RWPE2 (cell line): ENCODE measurements at places on chromosomes 1 and 21.

DNA sequence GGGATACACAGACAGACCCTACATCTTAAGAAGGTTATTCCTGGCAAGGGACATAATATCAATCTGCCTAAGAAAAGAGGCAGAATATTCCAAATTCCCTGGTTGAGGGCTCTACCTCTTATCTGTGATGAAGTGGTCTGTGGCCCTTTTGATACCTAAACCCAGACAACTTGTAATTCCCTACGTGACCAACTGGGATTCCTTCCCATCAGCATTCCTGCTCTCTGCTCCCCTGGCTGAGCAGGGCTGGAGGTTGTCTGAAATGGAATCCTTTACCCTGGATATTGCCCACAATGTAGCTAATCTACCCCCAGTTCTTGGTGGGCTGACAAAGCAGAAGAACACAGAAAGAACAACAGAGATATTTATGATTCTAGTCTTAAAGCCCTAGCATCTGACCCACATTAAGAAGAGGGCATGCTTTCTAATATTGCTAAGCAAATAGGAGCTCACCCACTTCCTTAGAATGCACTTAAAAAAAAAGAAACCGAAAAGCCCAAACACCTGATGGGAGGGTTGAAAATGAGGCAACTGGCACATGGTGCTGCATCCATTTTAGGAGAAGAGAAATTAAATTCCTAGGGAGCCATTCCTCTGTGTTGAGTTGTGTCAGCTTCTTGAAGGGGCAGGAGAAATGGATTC lies 36.8 kb downstream of the GADD45A start:
- no peak for DNase-seq

DNA sequence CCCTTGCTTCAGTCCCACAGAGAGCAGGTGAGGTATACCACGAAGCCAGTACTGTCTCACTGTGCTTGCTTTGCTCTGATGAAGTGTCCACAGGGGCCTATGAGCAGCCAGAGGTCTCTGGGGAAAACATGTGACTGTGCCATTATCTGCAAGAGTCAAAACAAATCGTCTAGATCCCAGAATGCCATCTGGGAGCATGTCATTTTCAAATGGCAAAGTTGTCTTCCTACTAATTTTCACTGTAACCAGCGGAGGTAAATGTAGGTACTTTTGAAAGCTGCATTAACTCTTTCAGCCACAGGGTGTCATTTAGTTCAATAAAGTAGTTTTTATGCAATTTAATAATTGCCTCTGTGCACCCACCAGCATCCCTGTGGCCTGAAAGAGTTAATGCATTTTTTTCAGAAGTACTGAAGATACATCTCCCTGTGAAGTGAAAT lies 173.6 kb upstream of the SGIP1 start:
- DNase-seq = no peak

GRCh38 chr1:50328552-50328951 lies 94.7 kb downstream of the DMRTA2 start:
- no peak for DNase-seq

DNA sequence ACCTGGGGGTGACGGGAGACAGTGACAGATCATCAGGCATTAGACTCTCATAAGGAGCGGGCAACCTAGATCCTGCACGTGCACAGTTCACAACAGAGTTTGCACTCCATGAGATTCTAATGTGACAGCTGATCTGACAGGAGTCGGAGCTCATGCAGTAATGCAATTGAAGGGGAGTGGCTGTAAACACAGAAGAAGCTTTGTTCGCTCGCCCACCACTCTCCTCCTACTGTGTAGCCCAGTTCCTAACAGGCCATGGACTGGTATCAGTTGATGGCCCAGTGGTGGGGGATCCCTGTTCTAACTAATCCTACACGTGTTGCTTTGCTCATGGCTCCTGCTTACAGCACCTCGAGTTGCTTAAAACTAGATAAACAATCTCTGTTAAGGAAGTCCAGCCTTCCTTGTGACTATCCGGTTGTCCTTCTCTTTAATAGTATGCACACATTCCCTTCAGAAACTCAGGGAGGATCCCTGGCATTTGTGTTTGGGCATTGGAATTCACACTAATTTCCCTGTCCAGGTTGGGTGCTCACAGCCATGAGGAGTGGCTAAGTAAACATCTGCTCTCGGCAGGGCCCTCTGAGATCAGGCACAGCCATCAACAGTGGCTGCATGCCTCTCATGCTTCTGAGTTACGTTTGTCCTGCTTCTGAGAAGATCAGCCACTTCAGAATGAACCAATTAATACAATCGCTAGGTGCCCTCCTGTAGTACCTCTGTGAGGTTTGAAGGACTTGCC lies 21.1 kb upstream of the F3 start:
- no peak for DNase-seq

DNA sequence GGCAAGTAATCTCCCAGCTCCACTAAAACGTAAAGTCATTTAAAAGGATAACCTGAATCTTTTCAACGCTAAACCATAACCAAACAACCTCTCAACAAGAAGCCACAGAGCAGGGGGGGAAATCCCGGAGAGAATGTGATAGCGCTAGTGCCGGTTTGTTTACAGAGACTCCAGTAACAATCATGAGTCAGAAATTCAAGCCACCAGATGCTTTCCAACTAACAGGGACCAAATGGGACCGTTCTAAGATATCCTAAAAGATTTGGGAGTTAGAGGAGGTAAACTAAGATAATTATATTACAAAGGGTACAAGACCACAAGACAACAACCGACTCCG lies 825 bp downstream of the DCAF8 start:
- DNase-seq = no peak

- no peak for DNase-seq
Observed at GRCh38 chr1:199290186-199290585, 651.3 kb downstream of the PTPRC start.

DNA sequence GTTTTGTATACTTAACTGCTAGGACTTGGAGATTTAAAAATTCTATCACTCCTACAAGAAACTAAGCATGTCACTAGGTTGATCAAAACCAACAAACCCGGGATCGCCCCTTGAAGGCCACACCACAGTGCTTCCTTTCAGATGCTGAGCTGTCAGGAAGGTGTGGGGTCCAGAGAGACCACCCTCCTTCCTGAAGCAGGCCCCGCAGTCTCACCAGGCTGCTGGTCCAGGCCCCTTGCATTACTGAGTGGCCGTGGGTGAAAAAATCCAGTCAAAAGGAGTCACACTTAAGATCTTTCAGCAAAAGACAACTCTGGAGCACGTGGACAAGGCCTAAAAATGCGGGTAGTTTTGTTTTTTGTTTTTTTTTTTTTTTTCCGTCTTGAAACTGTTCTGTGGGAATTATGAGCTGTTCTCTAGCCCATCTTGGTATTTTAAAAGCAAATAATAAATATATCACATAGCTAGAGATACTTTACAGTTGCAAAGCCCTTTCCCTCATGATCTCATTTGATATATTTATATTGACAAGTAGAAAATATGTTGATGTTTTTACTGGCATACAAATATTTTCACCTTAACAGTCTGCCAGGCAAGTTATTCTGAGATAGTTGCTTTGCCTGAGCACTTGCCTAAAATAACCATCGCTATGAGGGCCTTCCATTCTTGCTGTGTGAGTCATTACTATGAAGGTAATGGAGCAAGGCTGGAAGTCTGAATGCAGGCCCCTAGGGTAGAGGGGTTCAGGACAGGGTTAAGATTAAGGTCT lies 73.1 kb upstream of the EDEM3 start:
- DNase-seq = no peak

DNA sequence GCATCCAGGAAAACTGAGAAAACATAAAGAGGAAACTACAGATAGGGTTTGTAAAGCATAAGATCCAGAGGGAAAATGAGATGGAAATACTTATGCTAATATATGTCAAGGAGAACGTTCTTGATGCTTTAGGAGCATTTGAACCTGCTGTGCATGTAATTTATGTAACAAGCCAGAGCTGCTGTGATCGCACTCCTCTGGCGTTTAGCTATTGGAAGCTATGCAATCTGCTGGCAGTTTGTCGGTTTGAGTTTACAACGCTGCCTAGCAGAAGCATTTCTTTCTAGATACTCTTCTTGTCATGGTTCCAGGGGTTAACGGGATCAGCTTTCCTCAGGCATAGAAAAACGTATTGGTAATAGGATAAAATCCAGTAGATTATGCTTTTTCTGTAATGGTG lies 182.7 kb downstream of the KCNH1 start:
- DNase-seq = no peak

DNA sequence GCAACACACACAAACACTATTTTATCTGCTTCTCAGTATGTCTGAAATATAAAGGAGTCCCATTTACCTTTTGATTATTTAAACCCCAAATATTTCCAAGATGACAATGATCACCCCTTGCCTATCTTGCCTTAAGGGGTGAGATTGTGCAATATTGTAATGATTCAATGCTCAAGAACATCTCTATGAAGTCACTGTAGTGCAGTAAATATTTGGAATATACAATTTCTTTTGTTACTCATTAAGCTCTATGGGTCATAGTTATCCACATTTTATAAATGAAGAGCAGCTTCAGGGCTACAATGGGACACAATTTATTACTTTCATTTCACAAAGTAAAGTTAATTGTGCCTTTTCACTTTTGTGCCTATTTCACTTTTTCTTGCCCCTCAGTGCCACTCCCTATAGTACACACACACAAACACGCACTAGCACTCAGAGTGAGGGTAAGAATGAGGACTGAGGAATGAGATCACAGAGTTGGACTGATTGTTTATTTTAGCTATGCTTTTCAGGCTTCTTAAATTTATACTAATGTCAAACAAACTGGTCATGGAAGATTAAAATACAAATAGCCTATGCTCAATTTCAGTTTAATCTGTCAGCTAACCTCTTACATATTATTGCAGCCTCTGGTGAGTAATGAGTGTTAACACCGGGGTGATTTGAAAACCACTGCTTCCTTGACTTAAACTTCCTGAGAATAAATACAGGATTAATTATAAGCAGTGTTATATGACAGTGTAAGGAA lies 521.0 kb upstream of the B3GALT2 start:
- DNase-seq = no peak

DNA sequence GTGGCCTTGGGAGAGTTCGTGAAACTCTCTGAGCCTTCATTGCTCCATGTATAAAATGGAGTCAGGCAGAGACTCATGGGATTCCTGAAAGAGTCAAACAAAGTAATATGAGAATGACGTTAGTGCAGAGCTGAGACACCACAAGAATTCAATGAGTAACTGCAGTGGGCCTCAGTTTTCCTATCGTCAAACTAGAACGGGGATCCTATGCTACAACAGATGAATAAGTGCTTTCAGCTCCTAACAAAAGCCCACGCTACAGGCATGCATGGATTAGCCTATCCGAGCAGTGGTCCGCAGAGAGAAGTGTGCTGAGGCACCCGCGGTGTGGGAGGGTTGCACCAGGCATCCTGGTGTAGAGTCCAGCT lies 124.7 kb downstream of the SYF2 start:
- DNase-seq = no peak

DNA sequence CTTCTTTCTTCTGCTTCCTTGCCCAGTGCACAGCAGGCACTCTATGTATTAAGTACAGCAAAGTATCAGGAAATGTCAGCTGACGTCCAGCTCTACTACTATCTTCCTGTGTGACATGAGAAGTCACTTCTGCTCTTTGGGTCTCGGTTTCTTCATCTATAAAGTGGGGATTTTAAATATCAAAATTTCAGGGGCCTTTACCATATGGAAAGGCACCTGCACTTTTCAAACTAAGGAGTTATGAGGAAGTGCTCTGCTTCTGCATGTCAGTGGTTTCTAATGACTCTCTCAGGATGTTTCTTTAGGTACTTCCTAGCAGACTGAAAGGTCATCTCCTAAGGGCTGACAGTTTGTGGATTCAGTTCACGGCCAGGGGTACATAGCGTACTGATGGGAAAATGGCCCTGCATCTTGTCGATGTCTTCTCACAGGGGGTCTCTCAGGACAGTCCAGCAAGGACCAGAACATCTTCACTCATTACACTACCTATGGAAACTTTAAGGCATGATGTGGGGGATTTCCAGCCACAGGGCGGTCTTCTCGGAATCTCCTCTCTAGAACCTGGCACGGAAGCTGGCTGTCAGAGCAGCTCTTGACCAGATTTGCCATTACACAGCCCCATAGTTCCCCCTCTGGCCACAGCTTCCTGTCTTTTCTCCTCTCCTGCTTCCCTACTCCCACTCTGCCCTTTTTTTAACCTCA lies 42.0 kb upstream of the MTF1 start:
- DNase-seq = no peak

DNA sequence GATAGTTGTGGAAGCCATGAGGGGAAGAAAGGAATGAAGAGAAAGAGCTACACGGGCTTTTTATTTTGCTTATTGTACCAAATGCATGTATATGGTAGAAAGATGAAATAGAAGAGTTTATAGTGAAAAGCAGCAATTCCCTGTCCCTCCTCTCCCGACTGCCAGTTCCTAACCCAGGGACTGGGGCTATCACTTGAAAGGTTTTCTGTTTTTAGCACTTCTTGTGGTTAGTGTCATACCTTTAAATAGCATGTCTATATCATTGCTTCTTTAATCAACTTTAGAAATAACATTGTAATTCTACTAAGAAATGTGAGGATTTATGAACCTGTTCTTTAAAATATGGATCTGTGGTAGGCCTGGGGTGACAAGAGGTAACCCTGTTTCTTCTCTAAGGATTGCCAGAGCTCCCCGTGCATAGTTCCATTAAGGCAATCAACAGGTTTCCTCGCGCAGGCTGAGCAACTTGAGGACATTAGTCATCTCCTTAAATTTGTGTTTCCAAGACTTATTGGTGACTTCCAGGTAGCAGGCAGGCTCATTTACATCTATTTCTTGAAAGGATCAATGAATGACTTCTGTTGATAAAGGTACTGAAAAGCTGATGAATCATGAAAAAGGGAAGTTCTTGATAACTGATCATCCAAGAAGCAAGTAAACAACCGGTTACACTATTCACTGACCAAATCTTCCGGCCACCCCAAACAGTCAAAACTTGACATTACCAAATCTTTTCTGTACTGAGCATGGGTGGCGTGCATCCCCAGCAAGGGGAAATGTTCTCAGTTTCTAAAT lies 37.8 kb upstream of the S1PR1 start:
- no peak for DNase-seq

DNA sequence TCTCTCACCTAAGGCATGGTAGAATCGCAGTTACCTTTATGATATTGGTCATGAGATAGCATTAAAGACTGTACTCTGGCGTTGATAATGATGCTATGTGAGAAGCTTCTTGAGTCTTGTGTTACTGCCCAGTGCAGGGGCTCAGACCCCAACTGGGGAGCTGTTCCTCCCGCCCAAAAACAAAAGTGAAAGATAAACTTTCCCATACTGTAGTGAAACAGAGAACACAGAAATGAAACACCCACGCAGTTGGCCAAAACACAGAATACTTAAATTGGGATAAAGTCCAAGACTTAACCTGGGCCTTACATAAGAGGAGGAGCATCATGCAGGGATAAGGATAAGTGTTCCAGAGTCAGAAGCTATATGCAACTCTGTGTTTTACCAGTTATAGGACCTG lies 130.6 kb downstream of the HHIPL2 start:
- no peak for DNase-seq

- no peak for DNase-seq
Observed at GRCh38 chr1:152533327-152533938, 19.2 kb downstream of the CRCT1 start.

GRCh38 chr1:27606708-27607238 lies 2.8 kb upstream of the AHDC1 start:
- DNase-seq = no peak
